ENCODE measurements at places on chromosomes 6 and 20.

DNA sequence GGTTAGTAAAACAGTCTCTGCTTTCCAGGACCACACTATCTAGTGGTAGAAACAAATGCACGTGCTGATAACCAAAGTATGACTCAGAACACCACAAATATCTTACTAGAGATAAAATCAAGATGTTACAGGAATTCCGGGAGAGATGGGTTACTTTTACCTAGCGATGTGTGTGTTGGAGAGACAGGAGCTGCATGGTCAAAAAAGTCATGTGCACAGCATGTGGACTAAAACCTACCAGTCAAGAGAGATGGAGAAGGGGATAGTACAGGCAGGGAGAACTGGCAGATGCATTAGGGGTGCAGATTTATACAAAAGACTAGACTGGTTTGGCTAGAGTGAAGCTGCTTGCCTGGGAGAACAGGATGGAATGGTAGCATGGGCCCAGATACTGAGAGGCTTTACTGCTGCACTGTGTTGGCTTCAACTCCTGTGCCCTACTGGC, 75.3 kb upstream of the MRAP2 start:
- no peak for DNase-seq
- H3K27me3 ChIP-seq, result no peaks in the 10 kb centered on the region
- no peak overlapping the region for H3K4me3 ChIP-seq
- peaks cover 22% of the 10 kb centered on the region for H3K36me3 ChIP-seq

GRCh38 chr6:85451565-85452306, 1.9 kb downstream of the NT5E start:
- H3K4me3 ChIP-seq, result no peak overlapping the region
- peaks cover 79% of the 10 kb centered on the region for H3K27me3 ChIP-seq
- H3K27ac ChIP-seq, result no peak overlapping the region

DNA sequence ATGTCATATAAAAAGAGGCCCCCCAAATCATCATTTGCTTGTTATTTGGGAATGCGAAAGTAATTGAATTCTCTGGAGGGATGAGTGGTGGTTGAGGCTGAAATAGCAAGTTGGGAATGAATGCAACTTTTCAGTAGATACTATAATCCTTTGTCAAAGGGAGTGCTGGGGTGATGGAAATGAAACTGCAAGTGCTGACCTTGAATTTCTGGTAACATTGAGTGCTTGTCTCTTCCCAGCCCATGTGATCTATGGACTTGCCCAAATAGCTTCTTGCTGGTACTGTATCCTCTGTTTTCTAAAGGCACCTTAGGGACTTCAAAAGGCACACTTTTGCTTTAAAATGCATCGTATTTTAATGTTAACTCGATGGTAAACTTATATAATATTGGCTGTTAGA, 14.8 kb downstream of the PAQR8 start:
- H3K36me3 ChIP-seq, result peaks cover 15% of the 10 kb centered on the region
- no peak overlapping the region for H3K27ac ChIP-seq
- no peak overlapping the region for H3K4me3 ChIP-seq

GRCh38 chr6:160076009-160076408, 45.6 kb upstream of the SLC22A1 start:
- H3K27ac ChIP-seq, result no peak overlapping the region
- H3K36me3 ChIP-seq, result peaks cover 69% of the 10 kb centered on the region
- no peaks in the 10 kb centered on the region for H3K4me1 ChIP-seq

DNA sequence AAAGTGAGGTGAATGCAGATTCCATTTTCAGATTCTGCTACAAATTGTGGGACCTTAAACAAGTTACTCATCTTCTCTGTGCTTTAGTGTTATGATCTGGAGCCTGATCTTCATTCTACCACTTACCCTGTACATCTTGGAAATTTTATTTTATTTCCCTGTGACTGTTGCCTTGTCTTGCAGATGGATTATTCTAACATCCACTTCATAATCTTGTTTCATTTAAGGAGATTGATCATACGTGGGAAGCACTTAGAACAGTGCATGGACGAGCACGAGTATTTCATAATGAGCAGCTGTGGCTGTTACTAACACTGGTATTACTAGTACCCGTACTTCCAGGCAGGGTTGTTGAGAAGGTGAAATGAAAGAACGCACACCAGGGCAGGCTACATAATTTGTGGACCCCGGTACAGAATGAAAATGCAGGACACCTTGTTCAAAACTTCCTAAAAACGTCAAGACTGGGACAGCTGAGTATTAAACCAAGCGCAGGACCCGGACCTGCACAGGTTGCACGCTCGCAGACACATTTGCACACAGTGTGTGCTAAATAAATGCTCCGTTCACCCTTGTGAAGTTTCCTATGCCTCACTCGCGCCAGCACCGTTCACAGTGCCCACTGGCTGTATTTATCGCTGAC, 535 bp upstream of the CCDC170 start:
- H3K27me3 ChIP-seq, result peaks cover 61% of the 10 kb centered on the region

DNA sequence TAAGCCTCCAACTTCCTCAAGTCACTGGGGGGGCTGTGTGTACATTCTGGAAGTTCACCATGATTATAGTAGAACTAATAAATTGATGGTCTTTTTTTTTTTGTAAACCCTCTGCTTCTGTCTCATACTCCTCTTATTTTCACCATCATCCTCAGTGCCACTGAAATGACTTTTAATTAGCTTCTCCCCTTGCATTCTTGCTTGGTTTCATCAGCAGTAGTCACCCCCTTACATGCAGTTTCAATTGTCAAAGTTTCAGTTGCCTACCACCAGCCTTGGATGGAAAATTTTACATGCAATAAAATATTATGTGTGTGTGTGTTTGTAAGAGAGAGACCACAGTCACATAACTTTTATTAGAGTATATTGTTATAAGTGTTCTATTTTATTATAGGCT, 175.8 kb upstream of the BMP5 start:
- no peak overlapping the region for H3K27ac ChIP-seq
- H3K36me3 ChIP-seq, result no peaks in the 10 kb centered on the region
- no peak for DNase-seq

GRCh38 chr6:88183471-88183870, 17.3 kb upstream of the CNR1 start:
- peaks cover 28% of the 10 kb centered on the region for H3K4me1 ChIP-seq
- no peak for DNase-seq
- H3K36me3 ChIP-seq, result peaks cover 8% of the 10 kb centered on the region
- no peak overlapping the region for H3K27ac ChIP-seq

DNA sequence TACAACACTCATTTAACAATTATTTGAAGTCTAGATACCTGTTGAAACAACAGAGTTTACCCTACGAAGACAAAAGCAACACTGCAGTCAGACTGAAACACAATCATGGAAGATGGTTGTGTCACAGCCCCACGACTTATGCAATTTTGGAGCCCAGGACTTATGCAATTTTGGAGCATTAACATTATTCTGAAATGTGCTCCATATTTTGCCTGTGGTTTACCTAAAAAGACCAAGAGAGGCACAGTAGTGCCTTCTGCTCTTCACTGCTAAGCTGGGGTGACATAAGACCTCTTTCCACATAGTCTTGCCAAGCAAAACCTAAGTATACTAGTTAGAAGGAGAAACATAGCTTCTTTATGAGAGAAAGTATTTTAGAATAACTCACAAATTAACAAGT, 216.5 kb downstream of the PTPRK start:
- H3K4me1 ChIP-seq, result peaks cover 4% of the 10 kb centered on the region
- no peak overlapping the region for H3K4me3 ChIP-seq
- H3K27ac ChIP-seq, result no peak overlapping the region
- DNase-seq, result no peak

DNA sequence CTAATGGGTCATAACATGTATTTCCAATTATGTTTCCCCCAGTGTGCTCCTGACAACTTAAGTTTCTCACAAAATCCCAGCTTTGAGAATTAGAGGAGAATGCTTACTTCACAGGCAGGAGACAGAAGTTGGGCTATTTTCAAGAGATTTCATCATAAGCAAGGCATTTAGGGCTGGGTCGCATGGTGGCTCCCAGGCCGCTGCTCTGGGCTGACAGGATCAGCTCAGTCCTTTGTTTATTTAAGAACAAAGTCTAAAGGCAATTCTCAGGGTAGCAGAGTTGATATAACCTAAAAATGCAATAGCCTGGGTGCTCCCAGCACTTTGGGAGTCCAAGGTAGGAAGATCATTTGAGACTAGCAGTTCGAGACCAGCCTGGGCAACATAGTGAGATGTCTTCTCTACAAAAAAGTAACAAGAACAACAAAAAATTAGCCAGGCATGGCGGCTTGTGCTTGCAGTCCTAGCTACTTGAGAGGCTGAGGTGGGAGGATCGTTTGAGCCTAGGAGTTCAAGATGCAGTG, 10.9 kb downstream of the FOXQ1 start:
- H3K4me3 ChIP-seq, result no peak overlapping the region
- H3K36me3 ChIP-seq, result peaks cover 2% of the 10 kb centered on the region
- no peak overlapping the region for H3K27ac ChIP-seq
- DNase-seq, result no peak

DNA sequence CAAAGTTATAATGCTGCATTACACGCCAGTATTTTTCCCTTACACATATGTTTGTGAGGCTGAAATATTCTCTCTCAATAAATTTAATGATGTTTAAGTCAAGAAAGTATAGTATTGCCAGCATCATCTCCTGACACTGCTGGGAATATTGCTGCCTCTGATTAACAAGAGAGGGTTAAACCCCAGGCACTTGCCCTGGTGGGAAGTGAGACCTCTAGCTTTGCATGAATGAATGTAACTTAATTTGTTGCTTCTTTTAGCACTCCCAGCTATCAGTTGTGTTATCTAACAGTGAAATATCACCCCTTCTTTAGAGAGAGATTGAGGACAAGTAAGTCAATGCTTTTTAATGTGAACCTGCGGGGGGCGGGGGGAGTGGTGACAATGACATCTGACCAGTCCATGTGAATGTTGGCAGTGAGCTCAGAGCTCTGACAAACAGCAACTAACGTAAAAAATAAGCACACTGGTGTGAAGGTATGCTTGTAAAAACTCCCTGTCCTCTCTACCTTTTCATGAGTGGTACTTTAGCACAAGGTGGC, 9.8 kb downstream of the FOXA2 start:
- peaks cover 73% of the 10 kb centered on the region for H3K4me1 ChIP-seq
- H3K27me3 ChIP-seq, result peaks cover 100% of the 10 kb centered on the region
- H3K27ac ChIP-seq, result no peak overlapping the region
- no peak overlapping the region for H3K4me3 ChIP-seq

- H3K27me3 ChIP-seq, result no peaks in the 10 kb centered on the region
- peaks cover 5% of the 10 kb centered on the region for H3K36me3 ChIP-seq
- DNase-seq, result no peak
- H3K27ac ChIP-seq, result no peak overlapping the region
These were observed 285.6 kb downstream of the SAMD5 start for GRCh38 chr6:147793871-147794643.

- H3K36me3 ChIP-seq, result peaks cover 10% of the 10 kb centered on the region
- H3K4me3 ChIP-seq, result no peak overlapping the region
- peak; percentile 18 for DNase-seq
- no peak overlapping the region for H3K27ac ChIP-seq
- peaks cover 38% of the 10 kb centered on the region for H3K4me1 ChIP-seq
These were observed 6.4 kb upstream of the KIF6 start for GRCh38 chr6:39731565-39731964.

DNA sequence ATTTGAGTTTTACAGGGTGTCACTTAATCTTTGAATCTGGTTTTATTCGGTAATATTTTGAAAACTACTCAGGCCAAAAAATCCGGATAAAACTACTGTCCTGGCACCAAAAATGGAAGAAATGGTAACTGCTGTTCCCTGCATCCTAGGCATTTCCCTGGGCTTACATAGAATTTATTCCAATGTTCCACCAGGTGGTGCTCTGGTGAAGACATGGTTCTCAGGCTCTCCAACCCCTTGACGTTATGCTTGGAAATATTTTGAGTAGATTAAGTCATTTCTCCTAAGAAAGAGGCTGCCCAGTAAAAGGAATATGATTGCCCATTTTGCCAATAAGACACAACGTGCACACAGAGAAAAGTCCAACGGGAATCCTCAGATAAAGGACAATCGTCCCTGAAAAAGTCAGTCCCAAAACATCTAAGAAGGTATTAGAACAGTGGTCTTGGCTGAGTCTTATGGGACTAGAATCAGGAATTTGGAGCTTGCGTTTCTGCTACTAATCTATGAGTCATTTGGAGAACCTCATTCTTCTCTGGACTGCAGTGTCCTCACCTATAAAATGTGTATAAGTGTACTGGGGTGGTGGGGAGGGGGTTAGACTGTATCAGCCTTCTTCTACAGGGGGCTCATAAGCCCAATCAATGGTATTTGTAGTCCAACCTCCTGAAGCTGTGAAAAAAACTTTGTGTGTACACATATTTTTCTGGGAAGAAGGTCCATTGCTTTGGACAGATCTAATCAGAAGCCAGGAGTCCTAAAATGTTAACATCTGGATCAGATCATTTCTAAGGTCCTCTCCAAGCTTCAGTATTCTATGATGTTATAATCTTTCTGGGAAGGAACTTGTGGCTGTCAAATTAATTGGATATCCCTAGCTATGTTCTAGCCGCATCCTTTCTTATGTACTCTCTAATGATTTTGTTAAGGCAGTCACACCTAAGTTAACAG, 131.0 kb upstream of the BMP2 start:
- peaks cover 16% of the 10 kb centered on the region for H3K4me1 ChIP-seq
- H3K4me3 ChIP-seq, result no peak overlapping the region
- H3K36me3 ChIP-seq, result peaks cover 3% of the 10 kb centered on the region
- peak overlapping the region; percentile 26 for H3K27ac ChIP-seq
- H3K27me3 ChIP-seq, result no peaks in the 10 kb centered on the region

Data from WTC11 (cell line).